ENCODE measurements at places on chromosomes 11 and 22. TPM values are rescaled to one million over a fixed set of nuclear protein-coding genes. Genes with fewer than 3 reads are reported as not detected.

NR1H3 gene
- polyA plus RNA-seq = 9.3 TPM

DNA sequence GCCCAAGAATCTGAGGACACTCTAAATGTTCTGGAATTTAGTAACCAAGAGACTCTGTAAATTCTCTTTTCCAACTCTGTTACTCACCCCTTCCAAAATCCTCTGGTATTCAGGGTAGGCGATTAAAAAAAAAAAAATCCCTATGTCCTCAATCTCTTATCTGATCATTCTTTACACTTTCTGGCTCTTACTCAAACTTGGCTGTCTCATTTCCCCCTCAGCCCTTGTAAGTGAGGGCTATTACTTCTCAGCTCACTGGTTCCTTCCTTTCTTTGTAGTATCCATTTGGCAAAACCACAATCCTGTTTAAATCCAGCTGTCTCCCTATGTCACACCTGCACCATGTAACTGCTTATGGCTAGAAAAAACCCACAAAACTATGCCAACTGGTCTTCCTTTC is 12.7 kb upstream of the MSANTD2 start:
- no peak for DNase-seq

- DNase-seq = no peak
Measured at GRCh38 chr11:17786824-17787525, 52.4 kb downstream of the KCNC1 start.

- DNase-seq = peak; percentile 68
Measured at GRCh38 chr11:68271023-68271780, 571 bp downstream of the C11orf24 start.

GRCh38 chr22:18012531-18012930 is 11.8 kb downstream of the MICAL3 start:
- no peak for DNase-seq

DNA sequence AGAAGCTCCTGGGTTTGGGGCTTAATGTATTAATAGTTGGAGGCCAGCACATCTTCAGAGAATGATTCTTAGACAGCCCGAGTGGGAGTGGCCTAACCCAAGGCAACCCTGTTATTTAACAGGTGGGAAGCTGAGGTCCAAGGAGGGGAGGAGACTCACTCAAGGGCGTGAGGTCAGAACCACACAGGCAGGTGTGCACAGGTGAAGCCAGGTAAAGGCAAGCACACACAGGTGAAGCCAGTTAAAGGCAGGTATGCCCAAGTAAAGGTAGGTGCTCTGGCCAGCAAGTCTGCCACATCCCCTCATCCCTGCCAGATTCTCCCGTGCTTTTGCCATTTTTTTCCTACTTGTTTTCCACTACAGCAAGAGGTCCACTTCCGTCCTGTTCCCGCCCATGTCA is 2.9 kb upstream of the SHANK2 start:
- DNase-seq = no peak

EFCAB6 gene
- not detected for polyA plus RNA-seq

DNA sequence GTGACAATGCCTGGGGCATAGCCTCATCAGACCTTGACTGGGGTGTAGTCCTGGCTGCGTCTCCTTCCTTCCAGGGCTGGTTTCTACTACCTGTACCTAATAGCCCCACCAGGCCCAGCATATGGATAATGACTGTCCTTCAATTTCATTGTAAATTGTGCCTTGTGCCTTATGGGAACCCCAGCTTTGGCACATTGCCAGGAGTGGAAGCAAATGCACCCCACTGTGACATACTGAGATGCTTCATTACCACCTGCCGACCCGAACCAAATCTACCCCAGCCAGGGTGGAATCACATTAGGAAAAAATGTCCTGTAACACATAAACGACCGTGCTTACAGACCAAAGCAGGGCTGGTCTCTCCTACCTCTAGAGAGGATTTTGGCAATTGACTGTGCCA is 7.3 kb downstream of the TOP3B start:
- DNase-seq = no peak

DNA sequence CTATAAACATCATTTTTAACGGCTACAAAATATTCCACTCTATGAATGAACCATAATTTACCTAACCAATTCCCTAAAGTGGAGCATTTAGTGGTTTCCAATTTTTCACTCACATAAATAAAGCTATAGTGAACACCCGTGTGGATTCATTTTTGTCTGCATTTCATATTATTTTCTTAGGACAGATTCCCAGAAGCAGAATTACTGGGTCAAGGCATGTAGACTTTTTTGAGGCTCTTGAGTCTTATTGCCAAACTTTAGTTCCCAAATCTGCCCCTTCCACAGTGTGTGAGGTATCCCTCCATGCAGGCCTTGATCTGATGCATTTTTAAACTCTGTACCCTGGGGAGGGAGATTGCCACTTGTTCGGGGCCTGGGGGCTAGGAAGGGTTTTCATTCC is 198.2 kb downstream of the TENM4 start:
- no peak for DNase-seq

DNA sequence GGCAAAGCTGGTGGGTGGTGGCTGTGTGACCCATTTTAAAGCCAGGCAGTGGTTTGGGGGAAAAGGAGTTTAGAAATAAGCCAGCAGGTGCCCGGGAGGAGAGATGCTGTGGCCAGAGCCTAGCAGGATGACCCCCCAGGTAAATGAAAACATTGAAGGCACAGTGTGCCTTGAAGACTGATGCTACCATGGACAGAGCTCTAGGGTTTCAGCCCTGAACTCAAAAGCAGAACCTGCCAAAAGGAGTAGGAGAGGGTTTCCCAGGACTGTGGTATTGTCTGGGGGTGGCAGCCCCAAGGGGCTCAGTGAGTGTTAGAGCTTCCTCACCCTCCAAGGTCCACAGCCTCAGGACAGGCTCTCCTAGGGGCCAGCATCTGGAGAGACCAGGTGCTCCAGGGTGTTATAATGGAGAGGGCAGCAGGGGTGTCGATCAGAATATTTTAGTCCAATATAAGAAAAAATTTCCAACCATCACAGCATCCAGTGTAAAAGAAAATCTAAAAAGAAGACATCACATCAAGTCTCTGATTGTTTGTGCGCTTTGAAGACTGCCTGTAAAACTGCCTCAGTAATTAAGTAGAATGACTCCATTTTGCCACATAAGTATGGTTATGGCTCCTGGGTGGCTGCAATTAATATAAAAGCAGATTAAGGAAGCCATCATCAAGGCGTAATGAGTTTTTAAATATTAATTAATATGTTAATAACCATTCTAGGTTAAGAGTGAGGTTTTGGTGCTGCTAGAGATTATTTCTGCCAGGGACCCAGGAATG is 88.6 kb upstream of the LMO1 start:
- no peak for DNase-seq

DNA sequence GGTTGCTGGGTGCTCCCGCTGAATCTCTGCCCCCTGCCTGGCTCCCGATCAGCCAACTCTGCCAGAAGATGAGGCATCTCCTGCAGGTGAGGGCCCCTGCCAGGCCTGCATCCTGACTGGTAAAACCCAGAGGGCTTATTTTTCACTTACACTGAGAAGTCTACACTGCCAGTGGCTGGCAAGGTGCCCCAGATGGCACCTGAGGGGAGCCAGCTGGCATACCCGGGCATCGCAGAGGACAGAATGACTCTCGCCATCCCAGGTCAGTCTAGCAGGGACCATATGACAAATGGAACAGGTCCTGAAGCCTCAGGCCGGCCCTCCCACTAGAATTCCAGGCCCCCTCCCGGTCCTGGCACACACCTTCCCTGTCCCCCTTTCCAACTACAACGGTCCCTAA is 30.9 kb downstream of the MACROD1 start:
- no peak for DNase-seq

DNA sequence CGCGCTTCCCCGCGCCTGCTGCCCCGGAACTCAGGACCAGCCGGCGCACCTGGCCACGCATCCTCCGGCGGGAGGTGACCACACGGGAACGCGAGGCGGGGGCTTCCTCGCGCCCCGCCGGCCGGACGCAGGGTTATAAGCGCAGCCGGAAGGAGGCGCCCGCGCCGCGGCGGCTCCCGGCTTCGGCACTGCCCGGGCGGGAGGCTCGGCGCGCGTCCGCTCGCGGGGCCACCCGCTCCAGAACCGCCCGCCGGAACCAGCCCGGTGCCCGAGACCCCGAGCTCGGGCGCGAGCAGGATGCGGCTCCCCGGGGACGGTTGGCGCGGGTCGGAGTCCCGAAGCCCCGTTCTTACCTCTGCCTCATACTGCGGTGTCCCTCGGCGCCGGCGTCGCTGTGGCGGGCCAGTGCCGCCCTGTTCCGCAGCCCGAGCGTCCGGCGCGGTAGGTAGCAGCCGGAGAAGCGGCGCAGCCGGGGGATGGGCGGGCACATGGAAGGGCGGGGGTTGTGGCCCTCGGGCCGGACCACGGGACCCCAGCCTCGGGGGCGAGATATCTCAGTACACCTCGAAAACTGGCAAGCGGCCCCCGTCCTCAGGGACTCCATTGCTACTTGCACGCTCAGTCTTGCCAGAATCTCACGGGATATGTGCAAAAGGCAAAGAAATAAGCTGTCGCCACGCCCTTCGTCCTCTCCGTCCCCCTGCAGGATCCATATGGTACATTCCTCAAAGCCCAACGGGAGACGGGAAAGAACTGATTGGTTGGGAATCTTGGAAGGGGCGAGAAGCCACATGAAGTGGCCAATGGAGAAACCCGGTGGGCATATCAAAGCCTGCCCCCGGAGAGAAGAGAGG is 23.1 kb downstream of the MICAL3 start:
- DNase-seq = peak; percentile 33

- DNase-seq = no peak
Measured at GRCh38 chr22:20792966-20793728, 19.2 kb downstream of the SERPIND1 start.

DNA sequence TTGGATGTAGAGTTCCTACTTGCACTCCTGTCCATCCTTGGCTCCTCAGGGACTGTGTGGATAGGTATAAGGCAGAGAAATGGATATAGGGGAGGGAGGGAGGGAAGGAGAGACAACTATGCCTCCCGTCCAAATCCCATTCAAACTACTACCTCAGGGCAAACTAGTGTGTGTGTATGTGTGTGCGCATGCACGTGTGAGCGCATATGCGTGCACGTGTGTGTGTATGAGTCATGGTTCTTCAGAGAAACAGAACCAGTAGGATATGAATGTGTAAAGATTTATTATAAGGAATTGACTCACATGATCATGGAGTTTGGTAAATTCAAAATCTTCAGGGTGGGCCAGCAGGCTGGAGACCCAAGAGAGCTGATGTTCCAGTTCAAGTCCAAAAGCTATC is 42.2 kb upstream of the DRD2 start:
- DNase-seq = no peak

DENND5A gene
- polyA plus RNA-seq = 37.5 TPM

GRCh38 chr11:110774138-110775014 is 62.1 kb upstream of the ARHGAP20 start:
- no peak for DNase-seq

SMTNL1 gene
- not detected for polyA plus RNA-seq

DNA sequence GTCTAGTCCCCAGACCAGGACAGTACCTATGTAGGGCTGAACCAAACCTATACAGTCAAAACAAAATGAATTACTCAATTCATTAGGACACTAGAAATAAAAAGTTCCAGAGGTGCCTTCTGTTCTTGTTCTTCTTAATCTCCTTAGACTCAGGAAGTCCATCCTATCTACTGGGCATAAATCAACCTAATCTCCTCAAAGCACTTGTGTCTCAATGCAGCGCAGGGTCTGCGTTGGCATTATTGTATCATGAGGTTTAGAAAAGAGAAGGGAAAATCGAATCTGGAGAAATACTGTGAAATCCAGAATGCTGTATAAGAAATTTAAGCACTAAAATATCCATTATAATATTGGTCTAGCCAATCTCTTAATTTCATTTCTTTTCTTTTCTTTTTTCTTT is 2.4 kb upstream of the OR10V1 start:
- DNase-seq = no peak

GRCh38 chr11:13717331-13717730 is 48.9 kb downstream of the FAR1 start:
- no peak for DNase-seq

Data from CD14-positive monocyte (primary cell).